ENCODE measurements at places on chromosomes 1 and 21.
A peak's percentile ranks its signal among the peaks of the same experiment; 100 is the strongest.

GRCh38 chr1:232863544-232864275 lies 58.5 kb downstream of the MAP10 start:
- no peak for DNase-seq

- no peak for DNase-seq
Observed at GRCh38 chr21:37555672-37556261, 189.2 kb downstream of the DYRK1A start.

DNA sequence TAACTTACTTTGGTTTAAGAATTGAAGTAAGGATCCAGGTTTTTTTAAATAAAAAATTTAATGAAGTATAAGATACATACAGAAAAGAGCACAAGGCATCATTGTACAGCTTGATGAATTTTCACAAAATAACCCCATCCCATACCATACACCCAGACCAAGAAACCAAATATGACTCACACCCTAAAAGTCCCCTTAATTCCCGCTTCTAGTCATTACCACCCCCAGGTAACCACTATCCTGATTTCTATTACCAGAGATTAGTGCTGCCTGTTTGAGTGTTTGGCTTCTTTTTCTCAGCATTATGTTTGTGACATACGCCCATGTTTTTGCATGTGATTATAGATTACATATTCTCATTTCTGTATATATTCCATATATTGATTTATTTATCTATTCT lies 98.5 kb upstream of the HIVEP3 start:
- DNase-seq: no peak

GRCh38 chr1:60762176-60762575 lies 320.2 kb upstream of the NFIA start:
- DNase-seq: no peak

DNA sequence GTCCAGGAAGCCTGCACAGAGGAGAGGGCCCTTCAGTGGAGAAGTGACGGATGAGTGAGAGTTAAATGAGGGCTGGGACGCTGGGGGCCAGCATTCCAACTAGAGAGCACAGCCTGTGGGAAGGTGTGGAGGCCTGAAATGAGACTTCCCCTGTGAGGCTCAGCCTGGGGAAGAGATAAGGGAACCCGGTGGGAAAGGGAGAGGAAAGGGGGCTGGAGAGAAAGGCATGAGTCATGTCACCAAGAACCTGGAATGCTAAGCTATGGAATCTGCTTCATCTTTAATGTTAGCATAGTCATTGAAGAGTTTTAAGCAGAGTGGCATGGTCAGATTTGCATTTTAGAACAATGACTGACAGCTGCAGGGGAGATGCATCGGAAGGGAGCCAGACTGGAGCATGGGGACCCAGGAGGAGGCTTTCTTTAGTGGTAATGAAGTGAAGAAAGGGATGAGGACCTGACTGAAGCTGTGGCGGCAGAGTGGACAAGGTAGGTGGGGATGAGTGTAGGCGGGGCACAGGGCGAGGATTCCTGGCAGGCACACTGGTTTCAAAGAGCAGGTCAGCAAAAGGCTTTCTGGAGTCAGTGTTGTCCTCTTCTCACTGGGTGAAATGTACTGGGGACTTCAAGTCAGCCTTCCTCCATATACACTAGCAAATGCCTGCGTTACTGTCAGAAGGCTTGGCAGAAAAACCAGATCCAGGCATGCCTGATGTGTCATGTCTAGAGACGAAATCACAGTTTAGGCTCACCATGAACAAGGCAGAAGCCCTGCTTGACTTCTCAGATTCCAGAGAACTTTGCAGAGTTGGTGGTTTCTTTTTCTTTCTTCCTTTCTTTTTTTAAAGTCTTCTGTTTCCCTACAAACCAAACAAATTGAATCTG lies 8.0 kb downstream of the RGL1 start:
- peak; percentile 76 for DNase-seq

DNA sequence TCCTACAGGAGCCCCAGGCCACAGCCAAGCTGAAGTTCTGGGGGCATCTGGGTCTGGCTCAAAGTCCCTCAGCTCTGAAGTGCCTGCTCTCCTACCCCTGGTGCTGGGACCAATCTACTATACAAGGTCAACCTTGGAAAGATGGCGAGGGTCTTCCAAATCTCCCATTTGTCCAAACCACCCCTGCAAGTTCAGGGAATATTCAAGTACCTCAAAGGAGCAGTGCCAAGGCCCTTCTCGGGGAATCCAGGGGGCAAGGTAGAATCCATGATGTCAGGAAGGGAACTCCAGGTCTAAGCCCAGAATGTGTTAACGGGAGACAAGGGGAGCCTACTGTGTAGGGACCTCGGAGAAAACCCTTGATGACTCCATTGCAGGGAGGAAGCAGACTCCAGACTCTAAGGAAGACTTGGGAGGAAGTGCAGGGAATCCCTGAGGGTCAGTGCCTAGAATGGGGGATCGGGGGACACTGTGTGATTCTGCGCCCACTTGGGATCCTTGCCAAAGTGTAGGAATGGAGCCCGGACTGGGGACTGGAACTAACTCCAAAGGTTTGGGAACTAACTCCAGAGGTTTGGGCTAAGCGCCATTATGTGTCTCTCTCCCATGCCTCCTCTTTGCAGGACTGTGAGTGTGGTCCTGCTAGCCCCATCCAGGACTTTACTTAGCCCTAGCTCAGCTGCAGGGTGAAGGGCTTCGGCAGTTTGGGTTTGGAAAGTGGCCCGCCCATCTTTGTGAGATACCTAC lies 8.7 kb downstream of the TAL1 start:
- no peak for DNase-seq

DNA sequence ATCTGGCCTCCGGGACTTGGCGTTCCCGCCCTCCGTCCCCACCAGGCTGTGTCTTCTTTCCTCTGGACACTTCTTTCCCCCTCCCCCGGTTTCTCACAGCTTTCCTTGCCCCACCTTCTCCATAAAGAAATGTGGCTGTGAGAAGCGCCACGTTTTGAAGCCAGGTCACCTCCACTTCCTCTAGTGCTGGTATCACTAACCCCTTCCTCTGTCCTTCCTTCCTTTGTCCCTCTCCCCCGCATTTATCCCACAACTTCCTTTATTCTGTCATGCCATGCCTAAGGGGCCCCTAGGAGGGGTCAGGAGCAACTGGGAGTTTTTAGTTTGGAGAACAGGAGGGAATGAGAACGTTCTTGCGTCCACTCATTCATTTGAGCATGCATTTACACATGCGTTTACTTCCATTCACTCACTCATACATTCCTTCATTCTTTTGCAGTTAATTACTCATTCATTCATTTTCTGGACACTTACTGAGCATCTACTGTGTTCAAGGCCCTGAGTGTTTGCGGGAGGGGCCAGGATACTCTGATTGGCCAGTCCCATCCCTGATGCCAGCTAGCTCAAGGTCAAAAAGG lies 5.0 kb upstream of the ACOT11 start:
- no peak for DNase-seq

- no peak for DNase-seq
Observed at GRCh38 chr1:8061673-8062386, 35.7 kb upstream of the ERRFI1 start.

DNA sequence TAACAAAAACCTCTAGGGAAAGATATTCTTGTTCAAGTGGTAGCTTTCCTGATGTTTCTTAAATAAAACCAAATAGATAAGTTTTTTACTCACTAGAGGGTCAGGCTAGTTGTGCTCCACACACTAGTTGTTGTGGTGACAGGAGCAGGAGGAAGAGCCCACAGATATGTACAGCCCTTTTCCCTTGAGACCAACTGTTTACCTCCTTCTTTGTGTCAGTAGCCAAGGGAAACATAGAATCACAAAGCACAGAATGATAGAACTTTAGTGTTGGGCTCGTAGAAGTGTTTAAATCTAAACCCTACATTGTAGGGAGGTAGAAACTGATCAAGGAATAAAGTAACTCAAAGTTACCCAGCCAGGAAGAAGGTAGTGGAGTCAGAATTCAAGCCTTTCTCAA lies 309.0 kb downstream of the CTH start:
- no peak for DNase-seq

- DNase-seq: no peak
Observed at GRCh38 chr1:78113156-78113916, 67.6 kb downstream of the GIPC2 start.

DNA sequence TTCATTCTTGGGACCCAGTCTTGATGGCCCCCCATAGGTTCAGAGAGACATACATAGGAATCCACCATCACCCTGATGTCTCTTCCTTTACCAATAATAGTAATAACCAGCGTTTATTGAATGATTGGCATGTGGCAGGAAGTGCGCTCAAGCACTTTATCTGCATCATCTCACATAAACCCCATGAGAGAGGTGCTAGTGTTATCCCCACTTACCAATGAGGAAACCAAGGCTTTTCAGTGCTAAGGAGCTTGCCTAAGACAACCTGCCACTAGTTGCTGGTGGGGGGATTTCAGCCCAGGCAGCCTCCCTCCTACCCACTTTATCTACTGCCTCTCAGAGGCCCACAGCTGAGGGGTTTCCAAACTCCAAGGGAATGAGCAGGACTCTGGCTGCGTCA lies 7.7 kb downstream of the LGR6 start:
- DNase-seq: no peak

- no peak for DNase-seq
Observed at GRCh38 chr1:15785683-15786082, 21.8 kb downstream of the UQCRHL start.
